ENCODE measurements at places on chromosomes 11 and 22.

GRCh38 chr11:10355257-10355661, 50.4 kb downstream of the ADM start:
- DNase-seq = no peak

DNA sequence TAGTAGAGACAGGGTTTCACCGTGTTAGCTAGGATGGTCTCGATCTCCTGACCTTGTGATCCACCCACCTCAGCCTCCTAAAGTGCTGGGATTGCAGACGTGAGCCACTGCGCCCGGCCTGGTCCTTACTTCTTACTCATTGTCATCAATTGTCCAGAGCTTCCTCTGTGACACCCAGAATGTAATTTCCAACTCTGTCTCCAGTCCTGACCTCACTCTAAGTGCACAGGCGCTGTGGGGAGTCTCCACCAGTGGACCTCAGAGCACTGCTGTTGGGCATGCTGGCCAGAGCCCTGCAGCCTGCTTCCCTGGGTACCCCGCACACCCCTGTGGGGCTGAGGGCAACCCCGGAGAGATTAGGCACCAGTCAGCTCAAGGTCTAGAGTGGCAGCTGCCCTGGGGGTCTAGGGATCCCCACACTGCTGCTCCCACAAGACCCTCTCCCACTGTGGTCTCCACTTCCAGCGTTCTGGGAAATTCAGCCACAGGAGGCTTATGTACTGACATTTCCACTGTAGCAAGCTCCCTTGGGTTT, 1140.3 kb downstream of the TBC1D22A start:
- no peak for DNase-seq

DNA sequence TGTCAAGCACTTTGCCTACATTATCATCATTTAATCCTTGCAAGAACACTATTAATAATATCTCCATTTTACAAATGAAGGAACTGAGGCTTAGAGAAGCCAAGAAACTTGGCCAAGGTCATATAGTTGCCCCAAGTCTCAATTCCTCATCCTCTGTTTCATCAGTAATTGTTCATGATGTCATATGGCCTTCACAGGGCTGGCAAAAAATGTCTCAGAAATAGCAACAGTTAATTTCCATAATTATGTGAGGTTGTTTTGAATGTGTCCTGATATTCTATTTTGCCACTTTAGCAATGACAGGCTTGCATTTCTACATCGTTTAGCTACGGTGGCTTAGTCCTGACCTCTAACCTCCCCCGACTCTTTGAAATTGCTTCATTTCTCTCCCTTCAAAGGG, 20.6 kb upstream of the TRIM44 start:
- no peak for DNase-seq

- no peak for DNase-seq
Observed at GRCh38 chr11:44862558-44863101, 88.1 kb downstream of the TP53I11 start.

GRCh38 chr11:118049771-118050170, 27.1 kb upstream of the TMPRSS4 start:
- DNase-seq = no peak

- DNase-seq = no peak
Observed at GRCh38 chr11:115159207-115159606, 345.0 kb downstream of the CADM1 start.

GRCh38 chr11:4713241-4713640, 8.7 kb downstream of the MMP26 start:
- DNase-seq = no peak

- DNase-seq = peak; percentile 62
Observed at GRCh38 chr22:46803031-46803880, 40.8 kb downstream of the TBC1D22A start.

DNA sequence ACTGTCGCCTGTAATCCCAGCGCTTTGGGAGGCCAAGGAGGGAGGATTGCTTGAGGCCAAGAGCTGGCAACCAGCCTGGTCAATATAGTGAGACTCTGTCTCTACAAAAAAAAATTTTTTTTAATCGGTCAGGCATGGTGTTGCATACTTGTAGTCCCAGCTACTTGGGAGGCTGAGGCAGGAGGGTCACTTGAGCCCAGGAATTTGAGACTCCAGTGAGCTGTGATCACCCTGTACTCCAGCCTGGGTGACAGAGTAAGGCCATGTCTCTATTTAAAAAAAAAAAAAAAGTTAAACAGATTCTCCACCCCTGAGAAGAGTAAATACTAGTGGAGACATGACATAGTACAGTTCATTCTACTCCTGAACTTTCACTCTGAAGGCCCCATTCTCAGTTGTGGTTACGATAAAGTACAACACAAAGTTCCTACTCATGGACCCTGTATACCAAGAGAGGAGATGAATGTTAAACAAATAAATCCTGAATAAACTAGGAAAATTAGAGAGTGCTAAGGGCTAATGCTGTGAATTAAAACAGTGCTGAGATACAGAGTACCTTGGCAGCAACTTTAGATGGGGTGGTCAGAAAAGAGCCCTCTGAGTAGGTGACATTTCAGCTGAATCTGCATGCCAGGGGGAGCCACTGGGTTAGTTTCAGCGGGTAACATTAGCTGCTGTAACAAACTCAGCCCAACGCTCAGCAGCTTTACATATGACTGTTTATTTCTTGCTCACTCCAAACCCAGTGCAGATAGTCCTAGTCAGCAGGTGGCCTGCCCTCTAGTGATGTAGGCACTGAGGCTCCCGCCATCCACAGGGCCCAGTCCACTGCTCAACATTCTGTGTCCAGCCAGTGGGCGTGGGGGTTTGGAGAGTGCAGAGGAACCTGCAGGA, 75.1 kb downstream of the DBX1 start:
- DNase-seq = no peak

DNA sequence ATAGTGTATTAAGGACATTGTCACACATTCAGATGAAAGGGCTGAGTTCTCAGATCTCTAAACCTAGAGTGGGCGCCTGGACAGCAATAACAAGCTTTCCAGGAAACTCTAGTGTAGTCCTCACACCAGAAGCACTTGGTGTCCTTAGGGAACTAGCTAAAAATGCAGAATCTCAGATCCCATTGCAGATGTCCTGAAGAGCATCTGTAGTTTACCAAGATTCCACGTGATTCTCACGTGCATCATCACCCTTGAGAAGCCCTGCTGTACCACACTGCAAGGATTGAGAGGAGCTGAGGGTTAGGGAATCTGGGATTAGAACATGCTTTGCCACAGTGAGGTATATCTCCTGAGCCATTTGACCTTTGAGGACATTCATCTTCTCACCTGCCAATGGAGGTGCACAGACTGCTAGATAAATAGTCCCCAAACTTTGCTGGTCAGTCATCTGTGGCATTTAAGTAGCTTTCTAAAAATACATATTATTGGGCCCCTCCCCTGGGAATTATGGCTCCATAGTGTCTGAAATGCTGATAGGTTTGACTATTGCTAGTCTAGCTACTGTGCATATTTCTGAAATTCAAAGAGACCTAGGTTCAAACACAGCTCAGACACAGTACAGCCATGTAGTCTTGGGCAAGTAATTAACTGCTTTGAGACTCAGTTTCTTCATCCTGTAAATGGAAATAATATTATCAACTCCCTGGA, 1068.9 kb downstream of the OPCML start:
- DNase-seq = no peak
